ENCODE measurements at places on chromosomes 13 and 19.

- no peak for DNase-seq
Observed at GRCh38 chr13:51122868-51123566, 11.9 kb upstream of the C13orf42 start.

DNA sequence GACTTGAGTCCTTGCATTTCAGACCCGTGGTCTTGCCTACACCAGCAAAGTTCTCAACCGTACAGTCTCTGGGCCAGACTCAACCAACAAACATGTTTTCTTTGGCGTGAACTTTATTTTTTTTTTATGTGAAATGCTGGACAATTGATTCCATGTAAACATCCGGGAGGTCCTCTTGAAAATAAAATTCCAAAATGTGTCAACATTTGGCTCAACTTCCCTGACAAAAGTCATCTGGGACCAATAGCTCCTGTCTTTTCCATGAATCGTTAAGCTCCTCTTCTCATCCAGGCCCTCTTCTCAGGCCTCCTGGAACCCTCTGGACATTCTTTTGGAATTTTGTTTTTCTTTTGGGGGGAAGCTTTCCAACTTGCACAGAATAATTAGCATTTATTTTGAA, 2.7 kb downstream of the ALDH16A1 start:
- DNase-seq: no peak

- DNase-seq: no peak
Observed at GRCh38 chr13:25222740-25223139, 50.7 kb upstream of the AMER2 start.

GRCh38 chr13:26324294-26324693, 70.4 kb downstream of the CDK8 start:
- DNase-seq: no peak

DNA sequence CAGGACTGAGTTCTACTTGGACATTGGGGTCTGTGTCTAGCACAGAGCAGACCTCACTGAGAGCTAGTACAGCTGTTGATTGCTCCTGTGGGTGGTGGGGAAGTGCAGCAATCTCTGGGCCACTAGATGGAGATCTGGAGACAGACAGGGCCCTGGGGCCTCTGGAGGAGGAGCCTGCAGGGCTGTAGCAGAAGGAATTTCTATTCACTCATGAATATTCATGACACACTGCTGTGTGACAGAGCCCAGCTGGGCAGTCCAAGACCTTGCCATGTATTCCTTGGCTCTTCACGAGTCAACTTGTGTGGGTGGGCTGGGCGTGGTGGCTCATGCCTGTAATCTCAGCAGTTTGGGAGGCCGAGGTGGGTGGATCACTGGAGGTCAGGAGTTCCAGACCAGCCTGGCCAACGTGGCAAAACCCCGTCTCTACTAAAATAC, 37.5 kb downstream of the SUGP2 start:
- DNase-seq: no peak

DNA sequence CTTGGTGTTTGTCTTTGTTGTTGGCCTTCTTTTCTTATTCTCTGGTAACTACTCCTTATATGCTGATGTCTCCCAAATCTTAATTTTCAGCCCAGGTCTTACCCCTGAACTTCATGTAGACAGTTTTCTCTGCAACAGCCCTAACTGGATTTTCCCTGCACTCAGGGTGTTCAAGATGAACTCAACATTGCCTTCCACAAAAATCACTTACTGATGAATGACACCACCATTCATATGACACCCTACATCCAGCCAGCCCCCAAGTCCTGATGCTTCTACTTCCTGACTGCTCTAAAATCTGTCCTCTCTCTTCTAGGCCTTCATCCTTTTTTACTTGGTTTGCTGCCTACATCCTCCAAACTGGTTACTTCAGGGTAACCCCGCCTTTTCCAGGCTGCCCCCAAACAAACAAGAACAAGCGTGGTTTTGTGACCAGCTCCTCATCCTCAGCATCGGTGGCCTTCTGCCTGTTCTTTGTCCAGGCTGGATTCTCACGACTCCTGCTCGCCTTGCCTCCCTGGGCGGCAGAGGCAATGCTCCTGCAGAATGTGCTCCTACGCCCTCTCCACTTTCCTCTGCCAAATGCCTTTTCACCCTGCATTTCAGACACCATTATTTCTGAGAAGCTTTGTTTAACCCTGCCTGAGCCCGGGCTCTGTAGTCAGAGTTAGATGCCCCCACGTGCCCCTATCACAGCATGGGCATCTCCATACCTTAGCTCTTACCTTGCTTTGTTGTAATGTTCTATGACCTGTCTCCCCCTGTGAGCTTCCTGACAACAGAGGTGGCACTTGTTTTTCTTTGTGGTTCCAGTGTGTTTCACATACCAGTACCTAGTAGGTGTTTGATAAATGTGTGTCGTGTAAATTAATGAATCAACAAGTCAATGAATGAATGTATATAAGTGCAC, 61.8 kb downstream of the WDFY2 start:
- no peak for DNase-seq

DNA sequence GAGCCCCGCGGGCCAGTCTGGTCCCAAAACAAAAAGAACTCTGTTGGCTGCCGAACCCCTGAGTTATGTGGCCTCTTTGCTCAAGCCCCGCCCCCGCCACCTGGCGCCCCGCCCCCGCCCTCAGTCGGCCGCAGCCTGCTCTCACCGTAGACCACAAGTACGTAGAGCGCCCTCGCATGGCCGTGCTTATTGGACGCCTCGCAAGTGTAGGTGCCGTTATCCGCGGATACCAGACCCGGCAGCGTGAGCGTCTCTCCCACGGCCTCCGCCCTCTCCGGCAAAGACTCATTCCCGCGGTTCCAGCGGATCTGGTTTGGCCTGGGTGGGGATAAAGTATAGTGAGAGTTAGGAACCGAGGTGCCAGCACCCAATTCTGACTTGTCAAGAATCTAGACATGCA, 5.5 kb upstream of the ZNF428 start:
- DNase-seq: no peak

- no peak for DNase-seq
Observed at GRCh38 chr19:8371011-8371804, 7.3 kb downstream of the ANGPTL4 start.

GRCh38 chr13:113591750-113592149, 7.2 kb downstream of the TFDP1 start:
- no peak for DNase-seq

DNA sequence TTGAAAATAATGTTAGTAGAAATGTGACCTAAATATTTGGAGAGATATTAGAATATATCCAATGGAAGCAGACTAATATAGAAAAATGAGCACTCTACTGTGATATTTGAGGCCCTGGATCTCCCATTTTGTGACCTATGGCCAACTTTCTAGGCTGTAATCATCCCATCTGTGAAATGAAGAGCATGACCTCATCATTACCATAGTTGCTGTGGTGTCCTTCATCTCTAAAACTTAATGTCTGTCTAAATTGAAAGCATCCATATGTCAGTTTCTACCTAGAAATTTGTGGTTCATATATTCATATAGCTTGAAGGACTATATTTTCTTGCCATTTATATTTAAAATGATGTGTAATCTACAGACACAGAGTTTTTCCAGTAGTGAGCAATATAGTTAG, 41.6 kb downstream of the PAN3 start:
- DNase-seq: no peak

GRCh38 chr13:98144801-98145350, 2.0 kb downstream of the FARP1 start:
- no peak for DNase-seq

DNA sequence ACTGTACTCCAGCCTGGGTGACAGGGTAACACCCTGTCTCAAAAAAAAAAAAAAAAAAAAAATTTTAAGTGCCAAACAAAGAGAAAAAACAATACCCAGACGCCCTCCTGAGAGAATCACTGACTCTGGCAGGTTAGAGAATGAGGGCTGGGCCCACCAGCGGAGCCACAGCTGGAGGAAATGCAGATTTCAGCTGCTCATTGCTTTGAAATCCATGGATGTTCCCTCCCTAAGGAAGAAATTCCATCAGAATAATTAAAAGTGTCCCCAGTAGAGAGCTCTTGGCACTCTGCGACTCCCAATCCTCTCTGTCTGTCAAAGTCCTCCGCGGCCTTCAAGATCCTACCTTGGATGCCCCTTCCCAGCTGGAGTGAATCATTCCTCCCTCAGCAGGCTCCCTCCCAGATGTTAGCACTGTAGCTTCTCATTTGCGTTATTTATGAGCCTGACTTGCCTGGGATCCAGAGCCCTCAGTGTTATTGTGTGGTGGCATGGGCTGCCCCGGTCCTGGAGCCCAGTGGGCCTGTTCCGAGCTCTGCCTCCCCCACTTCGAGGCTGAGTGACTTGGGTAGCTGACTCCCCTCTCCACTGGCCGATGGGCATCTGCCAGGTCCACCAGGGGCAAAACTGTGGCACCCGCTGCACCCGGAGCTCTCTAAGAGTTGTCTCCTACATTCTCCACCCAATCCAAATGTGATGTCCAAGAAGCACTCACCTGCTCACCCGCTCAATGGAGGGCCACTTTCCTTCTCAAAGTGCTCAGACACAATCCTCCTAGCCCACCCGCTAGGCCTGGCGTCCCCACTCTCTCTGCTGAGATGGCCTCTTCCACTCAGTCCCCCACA, 47.0 kb downstream of the SERP2 start:
- no peak for DNase-seq

- no peak for DNase-seq
Observed at GRCh38 chr19:21148681-21149080, 6.8 kb downstream of the ZNF431 start.

- no peak for DNase-seq
Observed at GRCh38 chr13:112893570-112894422, 75.2 kb upstream of the MCF2L start.

GRCh38 chr19:53519446-53519845, 18.5 kb upstream of the ZNF331 start:
- peak; percentile 34 for DNase-seq

DNA sequence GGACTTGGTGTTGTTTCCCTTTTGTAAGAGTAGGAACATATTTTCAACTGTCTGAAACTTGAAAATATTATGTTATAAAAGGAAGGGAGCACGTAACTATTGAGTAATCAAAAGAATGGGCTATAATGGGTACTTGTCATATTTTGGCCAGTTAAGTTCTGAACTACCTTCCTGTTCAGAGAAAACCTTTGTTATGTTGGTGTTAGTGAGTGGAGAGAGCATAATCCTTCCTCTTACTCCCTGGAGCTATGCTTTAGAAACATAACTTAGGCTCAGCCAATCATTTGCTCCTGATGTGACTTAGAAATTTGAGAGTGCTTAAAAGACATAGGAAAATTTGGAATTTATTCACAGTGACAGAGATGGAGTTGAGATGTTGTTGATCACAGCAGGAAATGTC, 482.5 kb upstream of the SPRY2 start:
- DNase-seq: no peak

DNA sequence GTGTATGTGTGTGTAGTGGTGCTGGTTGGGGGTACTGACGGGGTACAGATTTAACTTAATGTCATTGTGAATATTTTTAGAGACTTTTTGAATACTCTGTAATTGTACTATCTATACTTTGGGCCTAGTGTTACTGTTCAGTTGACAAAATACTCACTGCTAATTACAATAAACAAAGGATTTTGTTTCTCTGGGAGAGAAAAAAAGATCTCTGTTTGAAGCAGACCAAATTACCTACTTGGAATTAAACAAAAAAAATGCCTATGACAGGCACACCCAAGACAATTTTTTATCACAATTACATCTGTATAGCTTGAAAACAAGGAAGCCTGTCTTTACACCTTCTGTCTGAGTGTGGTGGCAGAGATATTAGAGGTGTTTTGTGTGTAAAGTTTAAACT, 45.1 kb downstream of the OLFM4 start:
- DNase-seq: no peak

DNA sequence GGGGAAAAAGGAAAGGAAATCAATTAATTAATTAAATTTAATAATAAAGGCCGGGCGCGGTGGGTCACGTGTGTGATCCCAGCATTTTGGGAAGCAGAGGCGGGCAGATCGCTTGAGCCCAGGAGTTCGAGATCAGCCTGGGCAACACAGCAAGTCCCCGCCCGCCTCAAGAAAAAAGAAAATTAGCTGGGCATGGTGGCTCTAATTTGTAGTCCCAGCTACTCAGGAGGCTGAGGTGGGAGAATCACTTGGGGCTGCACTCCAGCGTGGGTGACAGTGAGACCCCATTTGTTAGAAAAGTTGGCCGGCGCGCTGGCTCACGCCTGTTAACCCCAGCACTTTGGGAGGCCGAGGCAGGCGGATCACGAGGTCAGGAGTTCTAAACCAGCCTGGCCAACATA, 733 bp upstream of the CD320 start:
- DNase-seq: no peak

DNA sequence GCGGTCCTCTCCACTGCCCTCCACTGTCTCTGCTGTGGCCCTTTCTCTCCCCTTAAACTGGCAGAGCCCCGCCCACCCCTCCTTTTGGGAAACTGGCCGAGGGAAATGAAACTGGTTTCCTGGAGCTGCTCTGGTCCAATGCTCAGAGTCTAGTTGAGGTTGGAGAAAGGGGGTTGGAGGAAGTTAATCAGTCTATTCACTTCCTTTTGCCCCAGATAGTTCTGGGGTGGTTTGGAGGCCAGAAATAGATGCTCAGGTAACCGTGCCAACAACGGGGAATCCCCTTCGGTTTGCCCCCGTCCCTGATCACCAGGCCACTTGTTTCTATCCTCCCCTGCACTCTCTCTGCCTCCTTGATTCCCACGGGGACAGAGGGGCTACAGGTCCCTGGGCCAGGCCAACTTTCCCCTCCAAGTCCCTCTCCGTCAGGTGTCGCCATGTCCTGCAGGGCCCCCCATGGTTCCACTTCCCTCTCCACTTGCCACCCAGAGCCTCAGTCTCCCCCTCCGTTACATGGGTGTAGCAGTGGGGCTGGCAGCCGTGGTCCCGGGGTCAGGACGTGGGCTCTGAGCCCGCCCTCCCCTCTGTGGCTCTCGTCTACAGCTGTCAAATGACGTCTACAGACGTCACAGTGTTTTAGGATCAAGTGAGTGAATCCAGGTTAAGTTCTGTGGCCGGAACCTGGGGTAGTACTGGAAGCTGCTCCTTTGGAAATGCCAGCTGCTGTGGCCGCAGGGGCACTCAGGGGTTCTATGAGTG, at the start of gene IL4I1:
TSS of gene IL4I1 (minus strand) at position 25 of the 759 bp plus-strand sequence. CDS start 727 bp downstream, outside the sequence.
- DNase-seq: no peak

GRCh38 chr19:2627319-2627829, 75.1 kb downstream of the GNG7 start:
- DNase-seq: peak; percentile 41

GRCh38 chr13:85379433-85379832, 419.8 kb downstream of the SLITRK6 start:
- no peak for DNase-seq
